ENCODE measurements at places on chromosomes 5 and 9. TPM values are rescaled to one million over a fixed set of nuclear protein-coding genes. Genes with fewer than 3 reads are reported as not detected.

The BTNL8 gene
- not detected for total RNA-seq

The GPR151 gene
- not detected for total RNA-seq

The PCDHA6 gene
- total RNA-seq = 0.67 TPM

The MEIKIN gene
- 0.66 TPM for total RNA-seq

The PLAC8L1 gene
- not detected for total RNA-seq

GRCh38 chr5:121489972-121490371 is 361.7 kb upstream of the FTMT start:
- ATAC-seq = no peak

- ATAC-seq = no peak
Observed at GRCh38 chr5:113985505-113985904, 376.4 kb upstream of the KCNN2 start.

DNA sequence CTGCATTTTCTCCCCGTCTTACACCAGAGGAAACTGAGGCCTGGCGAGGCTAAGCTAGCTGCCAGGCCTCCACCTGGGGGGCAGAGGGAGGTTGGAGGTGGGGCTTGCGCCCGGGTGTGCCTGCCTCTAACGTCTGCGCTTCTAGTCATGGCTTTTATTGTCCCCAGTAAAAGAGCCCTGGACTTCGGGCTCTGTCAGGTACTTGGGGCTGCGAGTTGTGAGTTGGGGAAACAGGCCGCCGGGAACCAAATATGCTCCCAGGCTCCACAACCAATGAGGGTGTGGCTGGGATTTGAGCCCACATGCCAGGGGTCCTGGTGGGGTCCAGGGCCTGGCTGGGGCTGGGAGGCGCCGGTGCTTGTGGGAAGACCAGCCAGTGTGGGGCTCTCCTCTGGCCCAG is 57.4 kb upstream of the NOTCH1 start:
- ATAC-seq = no peak

- ATAC-seq = no peak
Observed at GRCh38 chr5:89662499-89662898, 747.1 kb downstream of the CETN3 start.

GRCh38 chr5:98042521-98042920 is 730.9 kb upstream of the RGMB start:
- no peak for ATAC-seq

GRCh38 chr9:124013309-124014210 is 2.0 kb downstream of the LHX2 start:
- no peak for ATAC-seq
